ENCODE measurements at places on chromosomes 5 and 9.

GRCh38 chr5:113293068-113293974, 141.5 kb downstream of the TSSK1B start:
- peak; percentile 42 for DNase-seq

DNA sequence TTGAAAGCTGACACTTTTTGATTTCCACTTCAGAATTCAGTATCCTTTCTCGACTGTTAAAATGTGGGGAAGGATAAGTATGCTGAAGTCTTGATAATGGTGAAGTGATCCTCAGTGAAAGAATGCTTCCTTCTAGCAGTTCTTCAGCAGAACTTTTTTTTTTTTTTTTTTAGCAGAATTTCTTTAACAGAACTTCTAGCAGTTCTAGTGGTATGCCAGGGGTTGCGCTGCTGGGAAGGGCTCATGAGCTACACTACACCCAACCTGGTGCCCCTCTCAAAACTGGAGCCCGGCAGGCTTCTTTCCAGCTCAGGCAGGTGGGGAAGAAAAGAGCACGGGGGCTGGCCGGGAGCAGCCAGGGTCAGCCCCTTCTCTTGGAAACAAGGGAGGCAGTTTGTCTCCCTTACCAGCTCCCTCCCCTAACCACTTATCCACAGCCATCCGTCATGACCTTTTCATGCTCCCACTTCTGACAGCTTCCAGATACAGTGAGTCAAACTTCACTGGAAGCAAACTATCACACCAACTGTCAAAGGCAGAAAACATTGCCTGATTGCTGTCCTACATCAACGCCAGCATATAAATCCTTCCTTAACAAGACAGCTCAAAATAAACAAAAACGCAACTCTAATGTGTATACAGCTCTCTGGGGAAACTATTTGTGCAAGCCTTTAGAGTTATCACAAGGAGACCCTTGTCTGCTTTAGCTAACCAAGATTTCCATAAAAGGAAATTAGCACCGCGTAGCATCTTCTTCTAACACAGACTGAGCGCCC, 211.5 kb downstream of the GAPVD1 start:
- DNase-seq: peak; percentile 41

DNA sequence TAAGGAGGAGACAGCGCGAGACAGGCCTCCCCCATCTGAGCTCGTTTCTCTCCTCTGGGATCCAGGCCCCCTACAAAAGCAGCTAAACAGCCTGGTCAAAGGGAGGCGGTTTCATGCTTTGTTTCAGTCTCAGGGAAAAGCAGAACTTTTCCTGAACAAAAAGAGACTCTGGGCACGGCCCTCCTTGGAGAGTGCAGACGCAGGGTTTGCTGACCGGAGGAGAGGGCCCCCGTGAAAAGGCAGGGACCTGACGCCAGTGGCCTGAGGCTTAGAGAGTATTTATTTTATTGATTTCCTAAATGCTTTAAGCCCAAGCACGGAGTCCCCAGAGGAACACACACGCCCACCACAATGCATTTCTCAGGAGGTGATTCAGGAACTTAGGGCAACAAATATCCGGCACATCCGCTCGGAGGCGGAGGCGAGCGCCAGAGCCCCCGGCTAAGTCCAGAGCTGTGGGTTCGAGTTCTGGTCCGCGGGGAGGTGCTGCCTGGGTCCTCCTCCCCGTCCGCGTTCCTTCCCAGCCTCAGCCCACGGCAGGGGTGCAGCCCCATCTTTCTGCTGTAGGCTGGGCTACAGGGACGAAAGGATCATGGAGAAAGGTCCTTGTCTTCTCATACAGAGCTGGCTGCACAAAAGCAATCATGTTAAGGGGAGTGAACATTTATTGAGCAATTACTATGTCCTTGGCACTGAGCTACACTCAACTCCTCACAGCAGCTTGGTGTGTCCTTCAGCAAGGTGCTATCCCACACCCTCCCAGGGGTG, 40.0 kb downstream of the PTGES start:
- DNase-seq: peak; percentile 56

GRCh38 chr9:17810728-17811571, 232.1 kb downstream of the SH3GL2 start:
- peak; percentile 67 for DNase-seq

DNA sequence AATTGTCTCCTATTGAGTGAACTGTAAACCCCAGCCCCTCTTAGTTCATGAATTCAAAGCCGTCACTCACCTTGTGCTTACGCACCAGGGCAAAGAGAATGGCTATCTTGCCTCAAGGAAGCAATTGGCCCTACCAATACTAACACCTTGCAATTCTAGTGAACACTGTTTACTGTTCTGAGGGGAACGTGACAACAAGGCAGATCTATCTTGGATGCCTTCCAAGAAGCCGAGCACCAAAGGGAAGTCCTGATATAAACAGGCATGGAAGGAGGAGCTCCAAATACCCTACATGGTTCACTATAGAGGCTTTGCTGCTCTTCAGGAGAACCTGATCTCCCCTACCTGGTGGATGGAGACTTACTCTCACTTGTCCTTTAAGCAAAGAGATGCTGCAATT, 1.7 kb upstream of the PLPPR1 start:
- DNase-seq: no peak

DNA sequence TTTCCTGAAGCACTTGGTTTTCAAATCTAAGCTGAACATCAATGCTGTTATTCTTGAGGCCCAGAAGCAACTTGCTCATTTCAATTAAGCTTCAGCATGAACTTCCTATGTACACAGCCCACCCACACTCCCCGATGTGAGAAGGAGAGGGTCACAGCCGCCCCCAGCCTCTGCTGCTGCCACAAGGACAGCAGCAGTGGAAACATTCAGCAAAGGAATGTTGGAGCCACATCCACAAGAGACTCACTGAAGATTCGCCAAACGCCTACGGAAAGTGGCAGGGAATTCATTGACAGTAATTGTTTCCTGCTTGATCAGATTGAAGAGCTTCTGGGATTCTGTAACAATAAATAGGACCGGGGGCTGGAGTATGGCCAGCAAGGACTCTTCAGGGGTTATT, 2.9 kb downstream of the TGFBI start:
- DNase-seq: peak; percentile 58

GRCh38 chr5:32589942-32590869, 4.8 kb downstream of the SUB1 start:
- DNase-seq: no peak

DNA sequence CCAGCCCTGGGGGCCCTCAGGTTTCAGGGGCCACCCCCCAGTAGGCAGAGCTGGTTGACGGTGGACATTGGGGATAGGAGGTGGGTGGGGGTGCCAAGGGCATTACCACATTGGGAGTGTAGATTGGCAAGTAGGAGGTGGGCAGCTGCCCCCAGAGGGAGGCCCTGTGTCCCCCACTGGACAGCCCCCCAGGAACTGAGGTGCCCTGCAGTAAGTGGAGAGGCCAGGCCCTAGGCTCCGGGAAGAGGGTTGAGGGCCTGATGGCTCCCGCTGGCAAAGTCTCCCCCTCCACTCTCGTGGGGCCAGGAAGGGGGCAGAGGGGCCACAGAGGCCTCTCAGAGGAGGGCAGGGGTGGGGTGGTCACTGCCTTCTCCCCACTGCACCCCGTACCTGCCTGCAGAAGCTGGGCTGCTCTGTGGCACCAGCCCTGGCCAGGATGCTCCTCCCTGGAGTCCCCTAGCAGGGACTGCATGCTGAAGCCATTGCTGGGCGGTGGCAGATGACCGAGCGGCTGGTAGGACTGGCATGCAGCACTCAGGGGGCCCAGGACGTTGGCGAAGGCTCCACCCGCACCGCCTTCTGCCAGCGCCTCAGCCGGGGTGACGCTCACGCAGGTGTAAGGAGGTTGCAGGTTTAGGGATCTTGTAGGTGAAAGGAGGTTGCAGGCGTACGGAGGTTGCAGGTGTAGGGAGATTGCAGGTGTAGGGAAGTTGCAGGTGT, 89.6 kb upstream of the CACNA1B start:
- no peak for DNase-seq

- DNase-seq: no peak
These were observed 118.6 kb upstream of the IL12B start for GRCh38 chr5:159448841-159449407.

GRCh38 chr5:128355961-128356360, 182.1 kb downstream of the FBN2 start:
- no peak for DNase-seq

DNA sequence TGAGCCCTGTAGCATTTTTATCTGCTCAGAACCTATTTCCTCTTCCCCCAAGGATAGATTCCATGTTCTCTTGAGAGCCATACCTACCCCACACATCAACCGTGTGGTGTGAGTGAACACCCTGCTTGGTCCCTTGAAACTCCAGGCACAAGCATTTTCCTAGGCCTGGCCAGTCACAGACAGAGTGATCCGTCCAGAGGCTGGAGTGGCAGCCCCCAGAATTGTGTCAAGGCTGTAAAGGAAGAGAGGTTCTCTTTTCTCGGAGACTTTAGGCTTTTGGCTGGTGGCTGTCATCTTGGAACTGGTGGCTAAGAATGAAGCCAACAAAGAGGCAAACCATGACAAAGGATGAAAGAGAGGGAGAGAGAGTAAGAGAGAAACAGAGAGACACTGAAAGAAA, 66.0 kb downstream of the ARHGEF37 start:
- no peak for DNase-seq

DNA sequence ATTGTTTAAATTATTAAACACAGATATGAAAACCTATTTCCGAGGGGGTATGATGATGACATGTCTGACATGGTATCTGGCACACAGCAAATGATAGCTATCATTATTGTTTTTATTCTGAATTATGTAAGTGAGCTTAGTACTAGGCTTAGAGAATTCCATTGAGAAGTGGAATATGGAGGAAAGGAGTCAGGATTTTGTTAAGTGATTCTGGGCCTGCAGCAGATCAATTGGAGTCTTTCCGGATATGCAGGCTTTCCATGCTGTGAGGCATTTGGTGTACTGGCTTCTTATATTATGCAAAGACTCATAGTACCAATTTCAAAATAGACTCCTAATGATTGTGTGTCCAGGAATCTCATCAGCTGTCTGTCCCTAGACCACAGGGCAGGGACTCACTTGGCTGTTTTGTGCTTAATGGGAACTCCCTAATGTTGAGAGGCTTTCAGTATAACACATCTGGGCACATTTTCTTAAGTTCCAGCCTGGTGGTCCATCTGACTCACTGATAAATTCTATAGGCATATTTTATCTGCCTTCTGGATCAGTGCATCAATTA, 180.0 kb upstream of the KLF9 start:
- no peak for DNase-seq

GRCh38 chr5:133873449-133873848, 95.0 kb downstream of the C5orf15 start:
- no peak for DNase-seq

GRCh38 chr5:159414021-159414420, 83.7 kb upstream of the IL12B start:
- DNase-seq: no peak

DNA sequence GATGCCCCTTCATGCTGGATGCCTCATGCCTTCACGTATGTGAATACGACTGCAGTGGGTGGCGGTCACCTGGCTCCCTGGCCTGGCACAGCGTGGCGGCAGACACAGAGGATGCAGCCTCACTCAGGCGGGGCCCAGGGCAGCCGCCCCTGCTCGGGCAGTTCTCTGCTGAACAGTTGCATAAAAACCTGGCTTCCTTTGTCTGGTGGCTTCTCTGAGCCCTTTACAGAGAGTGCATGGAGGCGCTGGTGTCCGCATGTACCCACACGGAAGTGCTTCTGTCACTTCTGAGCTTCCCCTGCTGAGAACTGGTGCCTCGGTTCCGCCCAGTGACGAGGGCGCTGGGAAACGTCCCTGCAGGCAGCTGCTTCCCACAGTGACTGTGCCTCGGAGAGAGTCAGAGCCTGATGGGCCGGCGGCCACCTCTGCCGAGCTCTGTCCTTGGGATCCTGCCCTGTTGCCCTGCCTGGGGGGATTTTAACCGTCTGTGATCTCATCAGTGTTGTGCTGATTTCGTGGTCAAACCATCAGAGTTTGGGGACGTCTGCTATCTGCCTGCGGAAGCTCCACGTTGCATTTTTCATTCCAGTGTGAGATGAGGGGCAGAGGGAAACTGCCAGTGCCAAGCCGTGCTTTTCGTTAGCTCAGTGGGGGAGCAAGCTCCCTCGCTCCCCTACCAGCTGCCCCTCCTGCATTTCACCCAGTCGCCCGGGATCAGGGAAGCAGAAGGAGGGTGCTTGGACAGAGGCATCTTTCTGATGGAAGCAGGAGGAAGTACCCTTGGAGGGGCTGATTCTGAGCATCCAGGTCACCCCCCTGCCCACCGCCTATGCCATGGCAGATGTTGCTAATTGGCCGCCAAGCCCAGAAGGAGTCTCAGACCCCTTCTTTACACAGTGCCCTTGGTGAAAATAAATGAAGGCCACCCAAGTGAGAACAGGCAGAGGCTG, 153.0 kb upstream of the COL5A1 start:
- DNase-seq: peak; percentile 25

- no peak for DNase-seq
These were observed 5.5 kb downstream of the C7 start for GRCh38 chr5:40914835-40915234.

Measured in right hindlimb (tissue), 1 donor.